ENCODE measurements at places on chromosomes 16 and 17.

DNA sequence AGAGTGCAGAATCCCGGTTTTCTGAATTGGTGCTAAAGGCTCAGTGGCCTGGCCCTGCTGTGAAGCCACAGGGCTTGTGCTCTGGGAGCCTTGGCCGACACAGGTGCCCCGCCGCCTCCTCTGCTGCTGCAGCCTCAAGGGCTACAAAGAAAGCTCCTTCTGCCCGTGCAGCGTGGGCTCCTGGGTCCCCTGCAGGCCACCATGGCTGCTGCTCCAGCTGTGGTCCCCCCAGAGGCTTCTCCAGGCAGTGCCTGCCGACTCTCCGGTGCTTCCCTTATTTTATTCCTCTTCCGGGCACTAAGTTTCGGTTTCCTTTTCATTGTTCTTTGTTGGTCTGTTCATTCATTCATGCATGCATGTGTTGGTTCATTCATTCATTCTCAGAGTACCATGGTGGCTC lies 53.1 kb downstream of the CMIP start:
- DNase-seq = no peak

GRCh38 chr17:81403671-81404534 lies 8.6 kb downstream of the BAHCC1 start:
- peak; percentile 80 for DNase-seq

DNA sequence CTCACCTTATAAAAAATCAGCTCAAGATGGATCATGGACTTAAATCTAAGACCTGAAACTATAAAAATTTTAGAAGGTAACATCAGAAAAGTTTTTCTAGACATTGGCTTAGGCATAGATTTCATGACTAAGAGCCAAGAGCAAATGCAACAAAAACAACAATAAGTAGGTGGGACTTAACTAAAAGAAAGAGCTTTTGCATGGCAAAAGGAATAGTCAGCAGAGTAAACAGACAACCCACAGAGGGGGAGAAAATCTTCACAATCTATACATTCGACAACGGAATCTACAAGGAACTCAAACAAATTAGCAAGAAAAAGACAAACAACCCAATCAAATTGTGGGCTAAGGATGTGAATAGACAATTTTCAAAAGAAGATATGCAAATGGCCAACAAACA lies 368.4 kb upstream of the KIF2B start:
- peak; percentile 11 for DNase-seq

DNA sequence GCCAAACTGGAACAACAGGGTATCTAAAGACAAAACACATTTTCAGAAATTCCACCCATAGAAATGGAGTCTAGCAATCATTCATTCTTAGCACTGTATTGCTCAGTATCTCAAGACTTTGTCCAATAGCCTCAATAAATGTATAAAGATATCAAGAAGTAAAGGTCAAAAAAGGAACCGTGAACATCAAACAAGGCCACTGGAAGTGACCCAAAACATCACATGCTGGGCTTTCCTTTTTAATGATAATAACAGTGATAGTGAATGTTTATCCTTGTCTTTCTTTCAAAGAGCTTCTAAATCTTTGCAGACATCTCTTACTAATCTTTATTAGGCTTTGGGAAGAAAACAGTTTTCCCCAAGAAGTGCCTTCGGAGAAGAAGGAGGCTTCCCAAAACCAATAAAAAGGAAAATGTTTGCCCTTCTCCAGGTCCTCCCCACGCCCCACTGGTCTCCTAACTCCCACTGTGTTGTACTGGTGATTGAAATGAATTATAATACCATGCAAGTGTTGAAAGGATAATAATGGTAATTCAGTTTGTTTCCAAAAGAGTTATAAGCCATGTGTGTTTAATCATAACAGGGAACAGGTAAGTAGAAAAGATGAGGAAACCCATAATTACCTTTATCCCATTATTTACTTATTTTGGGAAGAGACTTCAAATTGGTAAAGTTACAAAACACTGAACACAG lies 18.6 kb downstream of the RNF43 start:
- no peak for DNase-seq

- no peak for DNase-seq
These were observed 14.5 kb downstream of the RHBDL3 start for GRCh38 chr17:32279891-32280716.

GRCh38 chr16:87850009-87851006 lies 19.0 kb downstream of the SLC7A5 start:
- DNase-seq = peak; percentile 55

DNA sequence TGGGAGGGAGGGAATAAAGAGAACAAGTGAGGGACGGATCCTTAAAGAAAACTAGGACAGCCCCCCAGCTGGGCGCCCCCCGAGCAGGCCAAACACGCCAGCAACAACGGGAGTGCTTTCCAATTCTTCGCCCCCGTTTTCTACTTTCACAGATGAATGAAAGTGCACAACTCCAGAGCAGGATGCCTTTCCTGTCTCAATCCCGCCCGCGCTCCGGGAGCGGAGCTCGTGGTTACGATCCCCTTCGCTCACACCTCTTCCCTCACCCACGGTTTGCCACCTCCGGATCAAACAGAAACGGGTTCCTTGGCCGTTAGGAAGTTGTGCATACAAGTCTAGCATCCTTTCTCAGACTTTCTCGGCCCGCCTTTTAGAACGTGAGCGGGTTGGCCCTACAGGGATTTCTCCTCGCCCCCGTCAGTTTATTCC lies 680 bp downstream of the SKA2 start:
- peak; percentile 63 for DNase-seq

DNA sequence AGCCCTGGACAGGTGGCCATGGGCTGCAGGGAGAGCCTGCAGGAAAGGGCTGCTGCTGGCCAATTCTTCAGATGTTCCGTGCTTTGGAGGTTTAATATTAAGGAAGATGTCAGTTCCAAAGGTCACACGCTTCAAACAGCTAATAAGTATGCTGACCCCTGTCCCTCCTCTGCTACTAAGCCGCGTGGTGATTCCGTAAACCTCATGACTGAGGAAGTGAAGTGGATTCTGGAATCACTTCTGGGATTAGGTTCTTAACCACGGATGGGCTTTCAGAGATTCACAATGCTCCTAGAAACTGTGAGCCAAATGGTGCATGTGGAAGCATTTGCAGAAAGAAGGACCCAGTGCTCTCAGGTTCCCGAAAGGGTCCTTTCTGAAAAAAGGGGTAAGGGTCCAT lies 28.5 kb upstream of the ERN1 start:
- DNase-seq = no peak

All from NCI-H526 (cell line).